Liver (tissue), 10 donors: ENCODE measurements at places on chromosomes 2 and 18. TPM values are rescaled to one million over a fixed set of nuclear protein-coding genes. Genes with fewer than 3 reads are reported as not detected.

The WDR75 gene
- 24.5 TPM for total RNA-seq

The HOXD13 gene
- total RNA-seq, result not detected

The KCNJ3 gene
- total RNA-seq, result 1.3 TPM

The REG1A gene
- total RNA-seq, result 0.33 TPM

The TTC27 gene
- total RNA-seq, result 8.6 TPM

The MYCN gene
- total RNA-seq, result 1.3 TPM

The FSIP2 gene
- 0.33 TPM for total RNA-seq

The SULT1C3 gene
- total RNA-seq, result not detected

The CCDC68 gene
- 14.6 TPM for total RNA-seq

The RUFY4 gene
- total RNA-seq, result 0.08 TPM

The SERPINB11 gene
- 0.47 TPM for total RNA-seq

The STAT4 gene
- total RNA-seq, result 2.5 TPM

The TTLL4 gene
- 14.0 TPM for total RNA-seq

The PPIL3 gene
- total RNA-seq, result 35.4 TPM

The ICA1L gene
- 1.7 TPM for total RNA-seq

The C1GALT1C1L gene
- 0.17 TPM for total RNA-seq

The IGFBP5 gene
- total RNA-seq, result 2.3 TPM

The TUBA3E gene
- total RNA-seq, result not detected

The TMEM247 gene
- not detected for total RNA-seq

The DPP10 gene
- 4.1 TPM for total RNA-seq

The SERPINB2 gene
- total RNA-seq, result 1.7 TPM
